Left ventricle myocardium superior (tissue), 1 donor: ENCODE measurements at places on chromosomes 1 and 21.
A peak's percentile ranks its signal among the peaks of the same experiment; 100 is the strongest.

- DNase-seq, result no peak
These were observed 19.1 kb downstream of the IVNS1ABP start for GRCh38 chr1:185297982-185298381.

DNA sequence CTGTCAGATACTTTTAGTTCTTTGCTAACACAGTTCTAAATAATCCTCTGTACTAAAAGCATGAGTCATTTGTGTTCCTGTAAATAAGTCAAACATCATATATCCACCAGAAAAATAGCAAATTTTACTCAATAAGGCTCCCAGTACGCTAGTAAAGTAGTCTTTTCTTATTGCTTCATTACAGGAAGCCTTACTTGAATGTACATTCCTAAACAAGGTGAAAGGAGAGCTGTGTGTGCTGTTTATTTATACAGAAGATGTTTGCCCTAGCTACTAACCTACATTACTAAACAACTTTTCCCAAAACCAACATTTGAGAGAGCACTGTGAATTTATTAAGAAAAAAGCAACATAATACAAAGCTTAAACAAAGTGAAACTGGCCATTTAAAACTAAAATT is 52.0 kb downstream of the ZNHIT6 start:
- DNase-seq, result no peak

- no peak for DNase-seq
These were observed 34.1 kb downstream of the ARHGEF10L start for GRCh38 chr1:17573518-17574041.

- no peak for DNase-seq
These were observed 4.8 kb upstream of the SELENON start for GRCh38 chr1:25795211-25795610.

DNA sequence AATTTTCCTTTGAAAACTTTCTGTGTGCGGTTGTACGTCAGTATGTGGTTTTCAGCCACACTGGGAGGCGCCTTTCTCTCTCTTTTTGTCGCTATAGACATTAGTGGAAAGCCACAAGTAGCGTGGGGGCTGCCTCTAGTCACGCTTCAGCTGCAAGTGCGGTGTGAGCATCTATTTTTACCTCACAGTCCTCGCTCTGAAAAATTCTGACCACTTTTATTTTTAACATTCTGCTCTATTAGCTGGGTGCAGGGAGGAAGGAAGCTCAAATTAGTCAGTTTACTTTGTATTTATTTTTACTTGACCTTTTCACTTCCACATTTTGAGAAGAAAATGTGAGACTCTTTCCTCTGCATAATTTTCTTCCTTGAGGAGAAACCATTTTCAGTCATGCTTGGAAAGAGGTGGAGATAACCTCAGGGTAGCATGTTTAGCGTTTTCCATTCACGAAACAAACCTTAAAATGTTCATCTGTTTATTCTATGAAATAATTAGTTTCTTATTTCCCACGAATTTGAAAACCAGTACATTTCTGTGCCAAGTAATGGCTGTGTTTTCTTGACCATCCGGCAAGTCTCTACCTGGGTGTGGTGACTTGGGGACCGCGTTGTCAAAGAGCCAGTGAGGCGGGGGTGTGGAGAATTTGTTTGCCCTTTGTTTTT is 35.6 kb downstream of the ADARB1 start:
- DNase-seq, result no peak

GRCh38 chr1:162908780-162909179 is 47.8 kb upstream of the CCDC190 start:
- no peak for DNase-seq

- no peak for DNase-seq
These were observed 75.3 kb downstream of the CD58 start for GRCh38 chr1:116495535-116495934.

GRCh38 chr1:210698661-210699060 is 370.0 kb downstream of the HHAT start:
- no peak for DNase-seq

DNA sequence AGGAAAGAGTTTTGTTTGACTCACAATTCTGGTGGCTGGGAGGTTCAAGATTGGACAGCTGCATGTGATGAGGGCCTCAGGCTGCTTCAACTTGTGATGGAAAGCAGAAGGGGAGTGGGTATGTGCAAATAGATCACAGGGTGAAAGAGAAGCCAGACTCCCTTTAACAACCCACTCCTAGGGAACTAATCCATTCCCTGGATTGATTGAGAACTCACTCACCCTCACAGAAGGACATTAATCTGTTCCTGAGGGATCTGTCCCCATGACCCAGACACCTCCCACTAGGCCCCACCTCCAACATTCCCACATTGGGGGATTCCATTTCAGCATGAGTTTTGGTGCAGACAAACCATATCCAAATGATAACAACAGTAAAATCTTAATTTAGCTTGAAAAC is 25.6 kb downstream of the UBE2T start:
- no peak for DNase-seq

- no peak for DNase-seq
These were observed 76.1 kb upstream of the USP25 start for GRCh38 chr21:15653710-15654109.

DNA sequence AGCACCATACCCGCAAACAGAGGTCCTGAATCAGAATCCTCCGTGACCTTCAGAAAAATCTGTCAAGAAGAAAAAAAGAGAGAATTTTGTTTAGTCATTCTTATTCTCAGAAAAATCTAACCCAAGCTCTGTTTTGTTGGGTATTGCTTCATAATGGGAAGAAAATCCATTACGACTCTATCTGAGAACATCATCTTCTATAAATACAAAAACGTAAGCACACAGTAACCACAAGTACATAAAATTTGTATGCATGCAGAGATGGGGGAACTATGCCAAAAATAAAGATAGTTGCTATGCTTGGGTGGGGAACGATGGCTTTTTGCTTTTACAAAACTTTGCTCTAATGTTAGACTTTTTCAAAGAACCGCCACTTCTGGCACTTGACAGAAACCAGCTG is 84.2 kb downstream of the ABCA4 start:
- DNase-seq, result no peak

DNA sequence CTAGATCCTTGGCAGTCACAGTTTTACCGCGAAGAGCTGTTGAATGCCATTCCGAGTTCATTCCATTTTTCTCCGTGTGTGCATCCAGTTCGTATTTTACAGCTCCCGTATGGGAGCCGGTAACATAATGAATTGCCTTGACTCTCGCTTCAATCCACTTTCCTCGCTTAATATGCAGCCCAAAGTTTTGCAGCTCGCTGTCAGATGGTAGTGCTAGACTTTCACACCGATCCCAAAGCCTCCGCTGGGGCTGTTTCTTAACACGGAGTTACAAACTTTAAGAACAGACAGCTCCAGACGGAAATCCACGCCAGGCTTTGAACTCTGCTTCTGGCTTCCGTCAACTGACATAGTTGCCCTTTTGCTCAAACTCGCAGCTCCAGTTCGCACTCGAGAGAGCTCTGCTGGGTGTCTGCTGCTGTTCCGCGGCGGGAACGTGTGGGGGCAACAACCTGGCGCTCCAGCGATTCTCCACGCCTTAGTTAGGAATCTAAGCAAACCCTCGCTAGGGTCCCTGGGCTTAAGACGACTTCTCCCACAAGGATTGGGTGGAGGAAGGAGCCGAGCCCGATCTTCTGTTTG is 3.5 kb upstream of the ARID1A start:
- peak; percentile 85 for DNase-seq

DNA sequence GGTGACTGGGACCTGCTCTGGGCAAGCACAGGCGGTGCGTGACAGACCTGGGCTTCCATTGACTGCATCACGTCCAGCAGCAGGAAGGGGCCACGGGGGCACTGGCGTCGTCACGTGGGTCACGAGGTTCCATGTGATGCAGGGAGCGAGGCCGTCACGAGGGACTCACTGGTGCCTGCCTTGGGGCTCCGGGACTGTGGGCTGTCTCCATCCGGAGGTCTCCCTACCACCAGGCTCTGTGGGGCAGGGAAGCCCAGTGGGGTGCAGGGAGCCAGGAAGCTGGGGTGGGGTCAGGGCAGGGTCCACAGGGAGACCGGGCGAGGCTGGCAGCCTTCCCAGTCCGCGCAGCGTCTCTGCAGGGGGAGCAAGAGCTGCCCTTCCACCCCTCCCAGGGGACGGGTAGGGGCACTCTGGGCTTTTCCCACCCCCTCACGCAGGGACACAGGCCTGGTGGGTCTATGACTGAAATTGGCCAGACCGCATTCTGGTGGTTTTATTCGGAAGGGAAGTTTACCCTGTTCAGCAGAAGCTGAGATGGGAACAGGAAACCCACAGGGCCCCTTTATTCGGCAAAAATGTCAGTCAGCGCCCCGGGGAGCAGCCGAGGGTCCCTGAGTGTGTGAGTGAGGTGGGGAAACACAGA is 416 bp upstream of the TNFRSF14 start:
- peak; percentile 84 for DNase-seq

DNA sequence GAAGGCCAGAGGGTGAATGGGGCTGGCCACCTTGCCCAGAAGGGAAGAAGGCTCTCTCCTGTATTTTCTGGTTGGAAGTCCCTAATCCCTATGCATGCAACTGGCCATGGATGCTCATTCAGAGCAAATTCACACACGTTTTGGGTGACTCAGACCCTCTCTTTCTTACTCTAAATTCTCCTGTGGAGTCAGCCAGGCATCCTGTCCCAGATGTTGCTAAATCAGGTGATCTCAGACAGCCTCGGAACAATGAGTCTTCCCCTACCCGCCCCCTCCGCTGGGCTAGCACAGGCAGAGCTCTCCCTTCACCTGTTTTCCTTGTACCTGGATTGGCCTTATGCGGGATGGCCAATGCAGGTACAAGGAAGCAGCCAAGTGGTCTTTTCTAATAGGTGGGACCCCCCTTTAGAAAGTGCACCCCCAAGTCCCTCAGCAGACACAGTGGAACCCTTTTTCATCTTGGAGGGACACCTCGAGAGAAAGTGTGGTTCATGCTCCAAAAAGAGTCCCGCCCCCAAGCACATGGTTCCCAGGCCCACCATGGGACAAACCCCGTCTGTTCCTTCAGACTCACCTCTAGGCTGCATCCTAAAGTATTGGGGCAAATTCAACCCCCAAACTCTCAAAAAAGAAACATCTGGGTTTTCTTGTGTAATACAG is 8.6 kb downstream of the S100A6 start:
- no peak for DNase-seq
